G401 (cell line): ENCODE measurements at places on chromosomes 6 and 20. TPM values are rescaled to one million over a fixed set of nuclear protein-coding genes. Genes with fewer than 3 reads are reported as not detected.

- no peak for DNase-seq
These were observed 67.9 kb upstream of the TULP4 start for GRCh38 chr6:158244373-158244772.

DNA sequence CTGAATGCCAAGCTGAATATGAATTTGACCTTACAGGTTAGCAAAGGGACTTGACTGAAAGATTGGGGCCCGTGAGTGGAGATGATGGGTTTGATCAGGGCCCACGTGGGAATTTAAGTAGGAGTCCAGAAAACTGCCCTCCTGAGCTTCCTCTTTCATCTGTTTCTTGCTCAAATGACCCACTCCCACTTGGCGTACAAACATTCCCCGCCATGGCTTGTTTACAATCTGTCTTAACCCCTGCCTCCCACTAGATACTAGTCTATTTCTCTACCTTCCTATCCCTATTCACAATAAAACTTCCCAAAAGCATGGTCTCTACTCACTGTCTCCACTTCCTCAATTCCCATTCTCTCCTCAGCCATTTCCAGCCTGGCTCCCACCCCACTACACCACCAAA is 9.4 kb downstream of the MMP9 start:
- no peak for DNase-seq

GRCh38 chr6:30483677-30484279 is 5.5 kb upstream of the HLA-E start:
- DNase-seq = peak; percentile 55

The FAM229B gene
- 4.5 and 5.0 TPM in 2 replicates for total RNA-seq

The SEL1L2 gene
- total RNA-seq = not detected in 2 replicates

GRCh38 chr6:167933847-167934246 is 63.6 kb upstream of the KIF25 start:
- no peak for DNase-seq

GRCh38 chr6:6975459-6976111 is 132.2 kb upstream of the RREB1 start:
- no peak for DNase-seq

GRCh38 chr6:158086504-158087223 is 81.4 kb downstream of the SERAC1 start:
- peak; percentile 9 for DNase-seq
